ENCODE measurements at places on chromosomes 6 and 20. TPM values are rescaled to one million over a fixed set of nuclear protein-coding genes. Genes with fewer than 3 reads are reported as not detected.

Gene METTL24
- 3.8 TPM for total RNA-seq

- no peaks in the 10 kb centered on the region for H3K27me3 ChIP-seq
- H3K27ac ChIP-seq, result no peak overlapping the region
- H3K36me3 ChIP-seq, result no peaks in the 10 kb centered on the region
- H3K4me3 ChIP-seq, result no peak overlapping the region
These were observed 38.4 kb downstream of the BMP5 start for GRCh38 chr6:55836945-55837344.

- no peak overlapping the region for H3K4me3 ChIP-seq
- no peak overlapping the region for H3K27ac ChIP-seq
These were observed 37.1 kb downstream of the KIF25 start for GRCh38 chr6:168034537-168034936.

GRCh38 chr20:24737212-24737850, 211.7 kb upstream of the CST7 start:
- H3K4me3 ChIP-seq, result no peak overlapping the region
- H3K4me1 ChIP-seq, result peaks cover 12% of the 10 kb centered on the region
- H3K27ac ChIP-seq, result no peak overlapping the region

GRCh38 chr6:33286946-33287914, 1.8 kb downstream of the WDR46 start:
- DNase-seq, result no peak
- H3K4me3 ChIP-seq, result no peak overlapping the region
- no peaks in the 10 kb centered on the region for H3K27me3 ChIP-seq
- no peak overlapping the region for H3K27ac ChIP-seq
- H3K4me1 ChIP-seq, result peaks cover 17% of the 10 kb centered on the region

DNA sequence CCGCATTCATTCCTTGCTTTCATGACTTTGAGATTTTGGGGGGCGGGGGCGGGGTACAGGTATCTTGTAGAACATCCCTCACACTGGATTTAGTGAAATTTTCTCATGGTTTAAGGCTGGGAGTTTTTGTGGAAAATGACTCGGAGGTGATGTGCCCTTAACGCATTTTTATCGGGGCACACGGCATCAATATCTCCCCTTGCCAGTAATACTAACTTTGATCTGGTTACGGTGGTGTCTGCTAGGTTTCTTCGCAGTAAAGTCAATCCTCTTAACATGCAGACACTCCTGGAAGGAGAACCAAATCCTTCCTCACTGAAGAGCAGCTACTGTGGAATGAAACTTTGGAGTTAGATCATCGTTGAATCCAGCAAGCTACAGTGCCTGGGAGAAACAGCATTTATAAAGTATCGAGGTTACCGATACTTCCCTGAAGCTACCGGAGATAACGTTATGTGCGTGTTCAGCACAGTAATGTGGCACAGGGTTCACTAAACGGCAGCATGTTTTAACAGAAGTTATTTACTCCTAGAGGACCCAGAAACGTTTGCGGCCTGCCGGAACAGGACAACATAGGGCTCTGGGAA, 1.2 kb upstream of the DYNLRB1 start:
- H3K27ac ChIP-seq, result peak overlapping the region; percentile 95
- no peaks in the 10 kb centered on the region for H3K36me3 ChIP-seq
- H3K4me3 ChIP-seq, result peak overlapping the region; percentile 55
- no peak for DNase-seq
- H3K4me1 ChIP-seq, result peaks cover 57% of the 10 kb centered on the region

Gene NKX2-2
- 0.42 TPM for total RNA-seq

Gene GPRC6A
- total RNA-seq, result not detected
